ENCODE measurements at places on chromosomes 4 and X.

DNA sequence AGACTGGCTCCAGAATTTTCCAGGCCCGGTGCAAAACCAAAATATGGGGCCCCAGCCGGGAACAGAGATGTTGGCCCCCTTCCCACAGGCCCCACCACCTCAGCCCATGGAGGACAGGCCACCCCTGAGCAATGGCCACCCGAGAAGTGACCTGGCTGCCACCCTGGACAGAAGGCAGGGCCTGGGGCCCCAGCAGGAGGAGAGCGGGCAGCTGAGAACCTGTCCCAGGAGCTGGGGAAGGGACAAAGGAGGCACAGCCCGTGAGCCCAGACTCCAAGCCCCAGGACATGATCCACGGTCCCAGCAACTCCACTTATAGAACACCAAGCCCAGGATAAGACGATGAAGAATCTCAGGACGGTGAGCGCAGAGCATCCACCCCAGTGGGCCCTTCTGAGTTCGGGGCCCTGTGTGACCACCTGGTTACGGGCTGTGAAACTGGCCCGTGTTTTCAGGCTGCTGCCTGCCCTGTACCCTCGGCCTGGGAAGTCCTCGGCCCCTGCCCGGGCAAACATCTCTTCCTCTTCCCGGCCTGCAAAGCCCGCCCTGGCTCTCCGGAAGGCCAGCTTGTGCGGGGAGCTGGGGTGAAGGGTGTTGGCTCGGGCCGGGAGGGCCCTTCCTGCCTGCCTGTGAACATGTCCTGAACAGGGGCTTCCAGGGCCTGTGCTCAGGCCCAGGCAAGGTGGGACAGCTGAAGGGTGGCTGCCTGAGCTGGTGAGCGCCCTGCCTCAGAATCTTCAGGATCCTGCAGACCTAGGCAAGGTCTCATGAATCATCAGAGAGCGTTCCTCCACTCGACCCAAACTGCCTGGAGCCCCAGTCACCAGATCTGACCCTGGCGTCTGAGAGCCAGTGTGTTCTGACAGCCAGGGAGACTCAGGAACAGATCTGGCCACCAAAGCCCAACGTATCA lies 47.0 kb upstream of the MAN2B2 start:
- no peak for DNase-seq

DNA sequence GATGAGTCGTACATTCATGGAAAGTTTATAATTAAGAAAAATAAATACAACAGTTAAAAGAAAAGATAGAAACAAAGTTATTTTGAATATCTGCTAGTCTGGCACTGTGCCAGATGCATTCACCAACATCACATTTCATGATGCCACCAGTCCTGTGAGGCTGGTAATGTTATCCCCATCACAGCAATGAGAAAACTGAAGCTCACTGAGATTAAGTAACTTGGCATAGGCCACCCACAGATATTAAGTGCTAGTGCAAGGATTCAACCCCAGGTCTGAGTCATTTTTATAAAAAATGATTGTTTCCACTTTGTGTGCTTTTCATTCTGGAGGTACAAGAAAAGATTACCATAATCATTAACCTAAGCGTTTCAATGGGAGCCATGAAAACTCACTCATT lies 65.0 kb upstream of the IL15 start:
- DNase-seq = no peak

- no peak for DNase-seq
Measured at GRCh38 chr4:123559955-123560871, 163.6 kb downstream of the SPRY1 start.

DNA sequence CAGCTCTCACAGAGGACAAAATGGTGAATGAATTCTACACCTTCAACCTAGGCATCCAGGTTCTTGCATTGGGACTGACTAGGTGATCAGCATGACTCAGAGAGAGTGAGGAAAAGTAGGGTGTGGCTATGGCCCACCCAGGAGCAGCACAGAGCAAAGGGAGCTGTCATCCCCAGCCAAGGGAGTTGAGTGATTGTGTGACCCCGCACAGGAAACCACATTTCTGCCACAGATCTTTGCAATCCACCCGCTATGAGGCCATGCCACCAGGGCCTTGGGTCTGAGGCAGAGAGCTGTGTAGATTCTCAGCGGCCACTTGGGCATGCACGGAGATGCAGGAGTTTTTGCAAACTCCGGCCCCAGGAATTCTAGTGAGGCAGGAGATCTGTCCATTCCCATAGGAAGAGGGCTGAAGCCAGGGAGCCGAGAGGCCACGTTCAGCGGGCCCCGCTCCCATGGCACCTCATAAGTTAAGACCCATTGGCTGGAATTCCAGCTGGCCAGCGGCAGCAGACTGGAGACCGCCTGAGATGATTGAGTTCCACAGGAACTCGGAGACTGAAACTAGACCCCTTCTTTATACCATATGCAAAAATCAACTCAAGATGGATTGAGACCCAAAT lies 75.9 kb downstream of the NAA11 start:
- DNase-seq = no peak

Data from activated CD8-positive, alpha-beta memory T cell treated with anti-CD3 and anti-CD28 coated beads for 1 hour (primary cell).